Stimulated activated CD4-positive, alpha-beta T cell treated with anti-CD3 and anti-CD28 coated beads, Interleukin-2, amount 100 ng/mL, for 48 hours (primary cell): ENCODE measurements at places on chromosomes 6 and 20.

DNA sequence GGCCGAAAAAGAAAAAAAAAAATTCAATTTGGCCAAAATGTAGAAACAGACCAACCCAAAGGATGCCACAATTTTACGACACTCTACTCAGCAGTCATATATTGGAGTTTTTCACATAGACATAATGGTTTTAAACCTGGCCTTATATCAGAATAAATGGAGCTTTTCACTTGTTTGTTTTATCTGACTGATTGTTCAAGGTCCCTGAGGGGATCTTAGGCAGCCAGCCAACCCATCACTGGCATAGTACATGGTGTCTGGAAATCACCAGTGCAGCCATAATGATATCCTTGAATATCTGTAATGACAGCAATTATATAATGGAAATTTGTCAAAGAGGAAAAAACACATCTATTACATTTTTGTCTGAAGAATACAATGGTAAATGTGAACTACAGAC is 96.9 kb downstream of the PRSS35 start:
- DNase-seq: no peak

DNA sequence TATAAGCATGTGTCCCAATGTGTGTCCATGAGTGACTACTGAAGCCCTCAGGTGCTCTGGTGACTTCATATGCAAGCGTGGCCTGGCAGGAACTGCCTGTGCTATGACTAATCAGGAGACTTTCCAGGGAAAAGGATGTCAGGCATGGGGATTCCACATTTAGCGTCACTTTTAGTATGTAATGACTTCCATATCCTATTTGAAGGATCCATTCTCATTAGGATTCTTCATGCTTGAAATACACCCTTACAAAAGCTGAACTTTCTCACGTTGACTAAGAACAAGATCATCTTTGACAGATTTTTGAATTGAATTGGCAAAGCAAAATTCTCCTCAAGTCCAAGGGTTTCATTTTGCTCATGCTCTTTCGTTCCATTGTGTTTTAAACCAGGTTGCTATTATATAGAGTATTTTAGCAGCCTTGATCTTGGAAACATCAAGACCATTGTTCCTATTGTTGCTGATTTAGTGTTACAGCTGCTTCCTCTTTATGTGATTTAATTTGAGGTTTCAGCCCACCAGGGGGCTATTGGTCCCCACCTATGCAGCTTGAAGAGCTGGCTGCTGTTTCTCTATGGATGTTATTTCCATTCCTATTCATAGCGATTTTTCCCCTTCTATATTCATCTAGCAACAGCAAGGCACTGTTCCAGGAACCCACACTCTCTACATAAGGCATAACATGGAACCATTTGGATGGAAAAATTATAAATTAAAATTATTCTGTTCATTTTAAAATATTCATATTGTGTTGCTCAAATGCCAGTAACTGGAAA is 418.6 kb downstream of the CDKAL1 start:
- no peak for DNase-seq

DNA sequence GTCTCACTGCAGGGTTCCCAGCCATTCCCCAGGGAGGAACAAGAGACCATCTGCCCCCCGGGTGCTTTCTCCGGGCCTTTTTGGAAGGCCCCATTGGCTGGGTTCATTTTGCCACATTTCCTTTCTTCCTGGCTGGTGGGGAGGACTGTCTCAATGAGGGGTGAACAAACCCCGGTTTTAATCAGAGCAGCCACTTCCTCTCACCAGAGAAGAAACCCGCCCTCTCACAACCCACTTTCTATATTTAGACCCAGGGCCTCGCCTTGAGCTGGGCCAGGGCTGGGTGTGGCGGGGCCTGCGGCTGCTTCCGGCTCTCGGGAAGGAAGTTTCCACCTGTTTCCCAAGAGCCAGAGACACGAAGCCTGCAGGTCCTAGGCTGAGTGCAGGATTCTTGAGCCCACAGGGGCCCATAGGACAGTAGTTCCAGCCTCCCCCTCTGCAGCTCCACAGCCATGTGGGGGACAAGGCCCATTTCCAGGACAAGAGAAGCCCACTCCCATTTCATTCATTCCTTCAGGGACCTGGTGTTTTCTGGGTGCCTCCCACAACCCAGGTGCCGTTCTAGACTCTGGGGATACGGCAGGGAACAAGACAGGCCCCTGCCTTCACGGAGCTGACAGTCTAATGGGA is 41.8 kb downstream of the RBM38 start:
- DNase-seq: peak; percentile 47

- DNase-seq: no peak
These were observed 1172.2 kb upstream of the CITED2 start for GRCh38 chr6:140546640-140547039.

DNA sequence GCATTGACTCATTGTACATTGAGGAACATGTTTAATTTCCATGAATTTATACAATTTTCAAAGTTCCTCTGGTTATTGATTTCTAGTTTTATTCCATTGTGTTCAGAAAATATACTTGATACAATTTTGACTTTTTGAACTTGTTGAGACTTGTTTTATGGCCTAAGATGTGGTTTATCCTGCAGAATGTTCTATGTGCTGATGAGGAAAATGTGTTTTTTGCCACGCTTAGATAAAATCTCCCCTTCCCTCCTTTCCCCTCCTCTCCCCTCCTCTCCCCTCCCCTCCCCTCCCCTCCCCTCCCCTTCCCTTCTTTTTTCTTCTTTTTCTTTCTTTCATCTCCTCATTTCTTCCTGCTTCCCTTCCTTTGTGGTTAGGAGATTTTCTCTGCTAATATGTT is 470.8 kb upstream of the MAP3K7 start:
- DNase-seq: no peak
